ENCODE measurements at places on chromosomes 3 and 15.

- no peak for DNase-seq
Observed at GRCh38 chr15:65334586-65335231, 30.2 kb downstream of the RNU5B-1 start.

DNA sequence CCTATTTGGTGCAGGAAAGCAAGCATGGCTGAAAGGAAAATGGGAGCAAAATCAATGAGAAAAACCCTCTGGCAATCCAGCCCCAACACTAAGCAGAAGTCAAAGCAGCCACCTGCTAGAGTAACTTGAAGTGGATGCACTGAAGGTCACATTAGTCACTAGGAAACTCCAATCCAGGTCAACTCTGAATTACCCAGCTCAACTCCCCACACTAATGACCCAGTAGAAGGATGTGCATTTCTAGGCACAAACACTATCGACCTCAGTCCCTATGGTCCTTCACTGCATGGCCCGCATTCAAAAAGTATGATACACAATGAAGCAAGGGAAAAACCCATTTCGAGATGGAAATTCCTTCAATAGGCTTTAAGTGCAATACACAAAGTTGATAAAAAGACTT is 80.6 kb downstream of the RAD18 start:
- DNase-seq = no peak

- DNase-seq = no peak
Observed at GRCh38 chr3:4376499-4376898, 73.3 kb downstream of the SETMAR start.

GRCh38 chr15:92168066-92168683 is 225.5 kb upstream of the ST8SIA2 start:
- no peak for DNase-seq

DNA sequence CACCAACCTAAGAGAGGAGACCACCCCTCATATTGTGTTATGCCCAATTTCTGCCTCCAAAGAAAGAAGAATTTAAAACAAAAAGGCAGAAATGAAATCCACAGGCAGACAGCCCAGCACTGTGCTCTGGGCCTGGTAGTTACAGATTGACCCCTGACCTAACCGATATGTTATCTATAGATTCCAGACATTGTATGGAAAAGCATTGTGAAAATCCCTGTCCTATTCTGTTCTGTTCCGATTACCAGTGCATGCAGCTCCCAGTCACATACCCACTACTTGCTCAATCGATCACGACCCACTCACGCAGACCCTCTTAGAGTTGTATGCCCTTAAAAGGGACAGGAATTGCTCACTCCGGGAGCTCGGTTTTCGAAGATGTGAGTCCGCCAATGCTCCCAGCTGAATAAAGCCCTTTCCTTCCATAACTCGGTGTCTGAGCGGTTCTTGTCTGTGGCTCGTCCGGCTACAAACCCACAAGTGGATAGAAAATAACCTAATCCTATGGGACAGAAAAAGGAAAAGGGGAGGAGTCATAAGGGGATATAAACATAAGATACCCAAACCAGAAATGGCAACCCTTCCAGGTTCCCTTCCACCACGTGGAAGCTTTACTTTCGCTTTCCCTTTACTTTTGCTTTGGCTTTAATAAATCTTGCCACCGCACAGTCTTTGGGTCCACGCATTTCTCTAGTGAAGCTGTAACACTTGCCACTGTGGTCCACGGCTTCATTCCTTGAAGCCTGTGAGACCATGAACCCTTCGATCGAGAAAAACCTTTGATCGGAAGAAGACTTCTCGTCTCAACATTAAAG is 1.7 kb upstream of the CFAP91 start:
- no peak for DNase-seq

DNA sequence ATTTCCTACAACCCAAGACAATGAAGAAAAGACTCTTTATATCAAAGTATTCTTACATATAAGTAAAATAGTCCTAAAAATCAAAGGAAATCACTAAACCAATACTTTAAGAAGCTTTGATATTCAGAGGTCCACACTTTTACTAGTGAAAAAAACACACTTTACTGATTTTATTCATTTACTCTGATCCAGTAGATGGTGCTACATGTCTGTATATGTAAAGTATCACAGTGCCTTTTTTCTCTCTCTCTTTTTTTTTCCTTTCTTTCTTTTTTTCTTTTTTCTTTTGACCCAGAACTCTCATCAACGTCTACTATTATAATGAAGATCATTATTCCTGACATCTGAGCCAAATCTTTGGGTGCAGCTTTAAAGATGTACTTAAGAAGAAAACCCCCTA is 10.8 kb upstream of the CCDC39 start:
- DNase-seq = no peak

GRCh38 chr3:65268426-65268825 is 580.6 kb upstream of the ADAMTS9 start:
- DNase-seq = no peak

All from retinal pigment epithelial cell (primary cell).